ENCODE measurements at places on chromosomes 5 and 9.

DNA sequence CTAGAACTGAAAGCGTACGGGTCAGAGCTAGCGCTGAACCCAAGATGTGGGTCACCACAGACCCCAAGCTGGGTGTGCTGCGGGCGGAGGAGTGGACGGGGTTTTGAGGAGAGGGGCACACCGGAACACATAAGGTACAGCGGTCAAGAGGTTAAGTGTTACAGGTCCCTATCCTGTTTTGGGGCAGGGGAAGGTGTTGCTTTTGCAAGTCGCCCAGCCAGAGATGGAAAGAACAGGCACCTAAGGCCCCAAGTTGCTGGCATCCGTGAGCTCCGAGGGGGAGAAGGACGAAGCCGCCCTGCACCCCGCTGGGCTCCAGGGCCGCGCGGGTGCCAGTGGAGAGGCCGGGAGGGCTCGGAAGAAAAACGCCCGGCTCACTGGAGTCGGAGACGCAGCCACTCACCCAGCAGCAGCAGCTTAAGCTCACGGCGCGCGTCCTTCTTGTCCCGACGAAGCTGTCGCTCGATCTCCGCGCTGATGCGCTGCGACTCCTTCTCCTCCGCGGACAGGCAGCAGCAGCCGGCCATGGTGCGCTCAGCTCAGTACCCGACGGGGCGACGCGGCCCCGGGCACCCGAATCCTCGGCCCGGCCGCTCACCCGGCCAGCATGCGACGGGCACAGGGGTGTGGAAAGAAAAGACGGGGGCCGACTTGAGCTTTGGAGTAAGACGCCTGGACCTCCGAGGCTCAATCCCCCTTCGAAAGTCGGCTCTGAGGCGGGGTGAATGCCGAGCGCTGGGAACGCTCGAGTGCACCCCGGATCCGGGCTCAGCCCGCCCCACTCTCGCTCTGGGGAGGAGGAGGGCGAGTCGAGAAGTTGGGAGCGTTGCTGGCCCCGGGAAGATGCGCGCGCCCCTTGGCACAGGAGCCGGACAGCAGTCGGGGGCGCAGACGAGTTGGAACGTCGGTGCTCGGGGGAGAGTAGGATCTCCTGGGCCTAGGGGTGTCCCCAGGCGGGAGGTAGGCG, 572 bp downstream of the GNA14 start:
- DNase-seq, result no peak

- no peak for DNase-seq
Measured at GRCh38 chr9:27945386-27945785, 372.1 kb upstream of the C9orf72 start.

DNA sequence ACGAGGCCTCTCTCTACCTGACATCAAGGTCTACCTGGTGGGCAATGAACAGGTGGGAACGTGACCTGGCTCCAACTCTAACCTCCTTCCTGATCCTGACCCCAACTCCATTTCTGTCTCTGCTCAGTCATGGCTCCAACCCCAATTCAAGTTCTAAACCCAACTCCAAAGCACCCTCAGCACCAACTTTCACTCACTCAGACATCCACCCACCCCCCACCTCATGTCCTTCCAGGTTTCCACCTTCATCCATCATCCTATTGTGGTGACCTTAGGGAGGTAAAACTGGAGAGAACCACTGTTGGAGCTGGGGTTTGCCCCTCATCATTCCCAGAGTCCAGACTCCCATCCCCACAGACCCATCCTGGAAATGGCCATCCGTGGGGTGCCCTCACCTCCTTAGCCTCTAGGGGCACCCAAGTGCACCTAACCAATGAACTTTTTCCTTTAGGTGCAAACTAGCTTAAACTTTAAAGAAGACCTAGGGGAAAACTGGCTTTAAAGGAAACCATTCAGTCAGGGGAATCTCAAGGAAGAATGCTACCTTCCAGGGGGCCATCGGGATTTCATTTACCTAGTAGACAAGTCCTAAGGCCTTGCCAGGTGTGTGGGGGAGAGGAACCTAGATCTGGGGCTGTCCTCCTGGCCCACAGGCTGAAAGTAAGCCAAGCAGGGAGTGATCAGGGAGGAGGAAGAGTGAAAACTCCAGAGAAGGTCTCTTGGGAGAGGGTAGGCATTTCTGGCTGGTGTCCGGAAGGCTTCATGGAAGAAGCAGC, 11.3 kb downstream of the RGS14 start:
- DNase-seq, result peak; percentile 81

DNA sequence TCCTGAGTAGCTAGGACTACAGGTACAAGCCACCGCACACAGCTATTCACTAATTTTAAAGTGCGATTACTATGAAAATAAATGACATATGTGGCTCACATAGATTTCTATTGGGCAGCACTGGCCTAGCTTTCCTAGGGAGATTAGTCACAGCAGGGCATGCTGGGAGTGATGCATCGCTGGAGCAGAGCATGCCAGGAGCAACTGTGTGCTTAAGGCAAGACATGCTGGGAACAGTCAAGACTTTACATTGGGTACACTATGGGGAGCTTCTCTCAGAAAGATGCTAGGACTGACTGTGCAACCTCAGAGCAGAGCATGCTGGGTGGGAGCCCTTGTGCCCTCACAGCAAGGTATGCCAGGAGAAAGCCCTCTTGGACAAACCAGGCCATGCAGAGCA, 9.3 kb downstream of the ST6GALNAC6 start:
- no peak for DNase-seq

DNA sequence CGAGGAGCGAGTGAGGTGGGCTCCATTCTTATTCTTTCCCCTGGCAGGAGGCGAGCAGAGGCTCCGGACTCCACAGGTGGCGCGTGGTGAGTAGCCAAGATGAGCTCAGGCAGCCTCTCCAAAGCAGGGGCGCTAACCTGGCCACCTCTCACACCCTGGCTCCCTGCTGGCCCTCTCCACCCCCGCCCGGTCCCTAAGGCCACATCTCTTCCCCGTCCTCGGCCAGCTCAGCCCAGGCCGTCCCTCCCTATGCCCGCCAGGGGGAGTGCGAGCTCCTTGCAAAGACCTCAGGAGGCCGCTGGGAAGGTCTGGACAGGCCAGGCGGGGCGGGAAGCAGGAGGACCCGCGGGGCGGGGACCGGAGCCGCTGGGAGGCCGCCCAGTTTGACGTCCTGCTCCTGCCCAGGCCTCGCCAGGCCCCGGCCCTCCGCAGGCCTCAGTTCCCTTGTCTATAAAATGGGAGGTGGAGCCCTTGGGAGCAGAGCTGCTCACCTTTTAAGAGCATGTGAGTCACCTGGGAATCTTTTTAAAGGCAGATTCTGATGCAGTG, 46.3 kb upstream of the GGTA1 start:
- DNase-seq, result peak; percentile 90

DNA sequence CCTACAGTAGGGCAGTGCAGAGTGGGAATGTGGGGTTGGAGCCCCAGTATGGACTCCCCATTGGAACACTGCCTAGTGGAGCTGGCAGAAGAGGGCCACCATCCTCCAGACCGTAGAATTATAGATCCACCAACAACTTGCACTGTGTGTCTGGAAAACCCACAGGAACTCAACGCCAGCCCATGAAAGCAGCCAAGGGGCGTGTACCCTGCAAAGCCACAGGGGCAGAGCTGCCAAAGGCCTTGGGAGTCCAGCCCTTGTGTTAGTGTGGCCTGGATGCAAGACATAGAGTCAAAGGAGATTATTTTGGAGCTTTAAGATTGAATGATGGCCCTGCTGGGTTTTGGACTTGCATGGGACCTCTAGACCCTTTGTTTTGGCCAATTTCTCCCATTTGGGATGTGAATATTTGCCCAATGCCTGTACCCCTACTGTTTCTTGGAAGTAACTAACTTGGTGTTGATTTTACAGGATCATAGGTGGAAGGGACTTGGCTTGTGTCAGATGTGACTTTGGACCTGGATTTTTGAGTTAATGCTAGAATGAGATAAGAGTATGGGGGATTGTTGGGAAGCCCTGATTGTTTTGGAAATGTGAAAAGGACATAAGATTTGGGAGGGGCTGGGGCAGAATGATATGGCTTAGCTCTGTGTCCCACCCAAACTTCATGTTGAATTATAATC, 266.8 kb downstream of the SEMA5A start:
- no peak for DNase-seq

GRCh38 chr9:93126151-93126781, 7.8 kb downstream of the NINJ1 start:
- DNase-seq, result no peak

DNA sequence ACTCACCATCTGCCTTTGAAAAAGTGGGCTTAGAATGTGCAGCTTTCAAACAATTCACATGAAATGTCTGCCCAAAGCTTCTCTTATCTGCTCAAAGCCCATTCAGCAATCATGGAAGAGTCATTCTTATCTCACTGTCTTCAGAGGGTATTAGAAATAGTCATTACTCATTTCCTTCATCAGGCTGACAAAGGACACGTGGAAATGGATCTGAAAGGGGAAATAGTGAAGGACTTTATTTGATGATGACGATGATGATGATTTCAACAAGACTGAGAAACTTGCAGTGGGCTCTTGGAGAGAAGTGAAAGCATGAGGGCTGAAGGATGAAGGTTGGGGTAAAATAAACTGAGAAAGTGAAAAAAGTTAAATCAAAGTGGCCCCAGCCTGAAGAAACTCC, 194.3 kb downstream of the SMARCA2 start:
- no peak for DNase-seq

DNA sequence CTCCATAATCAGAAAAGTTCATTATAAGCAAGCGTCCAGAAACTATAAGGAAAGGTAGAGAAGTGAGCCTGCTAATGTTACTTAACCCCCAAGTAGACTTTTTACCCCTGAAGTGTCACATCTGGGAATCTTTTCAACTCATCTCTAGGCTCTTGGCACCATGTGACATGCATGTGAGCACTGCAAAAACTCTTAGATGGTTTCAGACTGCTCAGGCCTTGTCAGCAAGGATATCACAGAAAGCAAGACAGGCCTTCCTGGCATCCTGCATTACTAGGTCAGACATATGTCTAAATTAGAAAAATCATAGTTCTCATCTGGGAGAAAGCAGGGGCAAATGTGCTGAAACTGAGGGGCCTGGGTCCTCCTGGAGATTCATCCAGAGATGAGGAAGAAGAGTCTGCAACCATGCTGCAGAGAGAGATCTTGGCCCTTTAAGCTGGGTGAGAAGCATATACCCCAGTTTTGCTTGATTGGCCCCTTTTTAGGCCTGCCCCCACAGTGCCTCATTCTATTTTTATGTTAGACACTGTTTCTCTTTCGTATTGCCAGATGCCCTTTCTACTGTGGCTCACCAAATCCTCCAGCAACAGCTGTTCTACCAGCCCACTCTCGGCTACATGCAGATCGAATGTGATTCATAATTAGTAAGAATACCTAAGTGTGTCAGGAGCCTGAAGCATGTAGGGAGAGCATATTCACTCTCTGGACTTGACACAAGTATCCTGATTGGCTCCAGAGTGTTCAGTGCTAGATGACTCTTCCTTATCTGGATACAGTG, 19.0 kb downstream of the TMEM8B start:
- DNase-seq, result no peak

DNA sequence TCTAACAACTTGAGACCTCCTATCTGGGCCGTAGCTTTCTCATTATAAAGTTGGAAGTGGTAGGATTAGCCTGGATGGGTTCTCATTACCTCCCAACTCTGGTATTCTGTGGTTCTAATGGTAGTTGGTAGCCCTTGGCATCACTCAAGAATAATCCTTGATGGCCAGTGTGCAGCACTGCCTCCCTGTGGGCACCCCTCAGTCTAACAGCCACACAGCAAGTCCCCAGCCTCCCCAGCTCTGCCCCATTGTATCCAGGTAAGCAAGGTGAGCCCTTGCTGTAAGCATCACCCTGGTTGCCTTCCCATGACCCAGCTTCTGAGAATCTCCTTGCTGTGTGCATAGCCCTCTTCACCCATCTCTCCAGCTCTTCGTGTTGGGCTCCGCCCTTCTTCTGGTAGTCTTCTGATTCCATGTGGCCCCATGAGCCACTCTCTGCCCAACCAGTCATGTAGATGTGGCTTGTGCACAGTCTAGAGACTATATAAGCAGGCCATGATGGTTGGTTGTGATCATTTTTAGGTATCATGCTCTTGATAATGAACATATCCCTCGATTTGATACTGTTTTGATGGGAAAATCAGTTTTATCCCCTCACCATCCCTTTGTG, 57.6 kb upstream of the GRHPR start:
- peak; percentile 68 for DNase-seq

DNA sequence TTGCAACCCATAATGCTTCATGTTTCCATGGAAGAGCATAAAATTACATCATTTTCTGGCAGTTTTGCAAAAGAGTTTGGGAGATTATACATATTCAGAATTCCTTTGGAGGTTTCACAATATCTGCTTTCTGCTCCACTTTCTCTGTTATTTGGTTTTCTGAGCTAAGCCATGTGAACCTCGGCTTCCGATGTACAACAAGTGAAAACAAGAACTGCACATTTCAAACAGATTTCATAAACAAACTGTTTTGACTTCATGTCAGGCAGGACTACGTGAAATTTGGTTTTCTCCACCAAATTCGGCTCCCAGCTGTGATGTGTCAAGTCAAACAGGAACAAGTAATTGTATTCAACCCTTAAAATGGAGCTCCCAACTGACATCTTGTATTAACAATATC, 609.8 kb downstream of the IRX1 start:
- no peak for DNase-seq

- DNase-seq, result peak; percentile 61
Measured at GRCh38 chr5:39189292-39189955, 29.9 kb downstream of the FYB1 start.

DNA sequence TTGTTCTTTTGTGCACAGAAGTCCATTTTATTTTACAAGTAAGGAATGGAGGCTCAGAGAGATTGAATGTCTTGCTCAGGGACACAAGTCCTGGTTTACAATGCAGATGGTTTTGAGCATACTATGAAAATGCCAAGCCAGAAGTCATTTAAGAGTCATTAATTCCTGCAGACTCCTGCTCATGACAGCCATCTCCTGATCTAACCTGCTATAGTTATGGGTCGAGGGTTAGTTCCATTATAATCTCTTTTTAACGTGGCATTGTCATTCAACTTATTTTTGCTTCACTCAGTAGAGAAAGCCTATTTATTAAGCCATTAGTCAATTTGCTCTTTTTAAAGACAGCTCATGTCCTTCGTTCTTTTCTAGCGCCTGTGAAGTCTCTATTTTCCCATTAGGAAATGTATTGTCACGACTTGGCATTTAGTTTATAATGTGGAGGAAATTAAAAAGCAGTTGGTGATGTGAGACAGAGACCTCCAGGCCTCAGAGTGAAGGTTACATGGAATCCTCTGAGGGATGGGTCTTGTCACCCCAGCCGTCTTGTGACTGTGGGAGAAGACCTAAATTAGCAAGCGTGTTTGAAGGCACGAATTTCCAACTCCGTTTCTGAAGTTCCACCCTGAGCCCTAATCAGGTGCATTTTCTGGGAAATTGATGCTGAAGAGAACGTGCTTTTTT, 84.1 kb downstream of the ACTBL2 start:
- no peak for DNase-seq

- DNase-seq, result no peak
Measured at GRCh38 chr9:36401164-36401740, 1.2 kb upstream of the RNF38 start.

GRCh38 chr5:101942321-101942882, 353.7 kb downstream of the SLCO4C1 start:
- DNase-seq, result peak; percentile 63

DNA sequence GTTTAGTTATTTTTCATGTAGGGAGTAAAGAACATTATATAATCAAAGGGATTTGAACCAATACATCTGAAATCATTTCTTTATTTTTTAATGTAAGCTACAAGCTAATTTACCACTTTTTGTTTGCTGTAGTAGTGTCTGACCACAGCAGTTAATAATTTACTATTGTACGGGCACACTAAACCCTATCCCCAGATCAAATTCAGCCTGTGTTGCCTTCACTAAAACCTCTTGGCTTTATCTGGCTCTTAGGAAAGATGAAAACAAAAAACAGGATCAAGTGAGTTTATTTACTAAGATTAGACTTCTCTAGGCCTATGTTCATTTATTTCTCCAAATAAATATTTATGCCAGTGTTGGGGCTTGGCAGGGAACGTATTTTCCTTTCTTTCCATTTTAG, 384.1 kb downstream of the EBF1 start:
- no peak for DNase-seq

Data from activated CD4-positive, alpha-beta T cell treated with anti-CD3 and anti-CD28 coated beads, Interleukin-2, amount 10 ng/mL, durations not matched to agents 24 days and 14 days (primary cell).